Amniotic stem cell (primary cell): ENCODE measurements at places on chromosomes 7 and 10.
A peak's percentile ranks its signal among the peaks of the same experiment; 100 is the strongest.

GRCh38 chr7:16395121-16395520 lies 26.2 kb downstream of the CRPPA start:
- DNase-seq, result no peak

GRCh38 chr10:282294-283139 lies 147.3 kb downstream of the ZMYND11 start:
- no peak for DNase-seq

GRCh38 chr7:77269360-77270093 lies 69.9 kb upstream of the FGL2 start:
- no peak for DNase-seq

- no peak for DNase-seq
Observed at GRCh38 chr7:18895456-18895855, 222.0 kb downstream of the TWIST1 start.

- DNase-seq, result no peak
Observed at GRCh38 chr10:98030991-98031431, 590 bp upstream of the CRTAC1 start.

DNA sequence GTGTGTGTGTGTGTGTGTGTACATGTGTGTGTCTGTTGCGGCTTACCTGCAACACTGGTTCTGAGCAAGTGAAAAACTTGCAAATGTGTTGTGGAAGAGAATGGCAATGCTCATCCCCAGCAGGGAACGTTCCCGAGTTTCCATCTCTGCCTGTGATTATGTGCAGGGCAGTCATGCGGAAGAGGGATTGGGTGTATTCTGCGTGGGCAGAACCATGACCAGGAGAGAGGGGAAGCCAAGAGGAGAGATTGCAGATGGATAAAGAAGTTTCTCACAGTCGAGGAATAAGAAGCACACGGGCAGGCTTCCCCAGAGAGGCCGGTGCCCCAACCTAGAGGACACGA lies 99.9 kb downstream of the CTBP2 start:
- DNase-seq, result peak; percentile 57
